Stimulated activated CD4-positive, alpha-beta T cell treated with anti-CD3 and anti-CD28 coated beads, Interleukin-15, amount 100 ng/mL, for 1 hour (primary cell): ENCODE measurements at places on chromosomes 5 and 9.

GRCh38 chr9:27157736-27158135, 48.7 kb downstream of the TEK start:
- DNase-seq: no peak

GRCh38 chr5:154945695-154946301, 4.9 kb downstream of the MRPL22 start:
- DNase-seq: no peak

- no peak for DNase-seq
Observed at GRCh38 chr9:136339173-136339957, 12.0 kb downstream of the GPSM1 start.

DNA sequence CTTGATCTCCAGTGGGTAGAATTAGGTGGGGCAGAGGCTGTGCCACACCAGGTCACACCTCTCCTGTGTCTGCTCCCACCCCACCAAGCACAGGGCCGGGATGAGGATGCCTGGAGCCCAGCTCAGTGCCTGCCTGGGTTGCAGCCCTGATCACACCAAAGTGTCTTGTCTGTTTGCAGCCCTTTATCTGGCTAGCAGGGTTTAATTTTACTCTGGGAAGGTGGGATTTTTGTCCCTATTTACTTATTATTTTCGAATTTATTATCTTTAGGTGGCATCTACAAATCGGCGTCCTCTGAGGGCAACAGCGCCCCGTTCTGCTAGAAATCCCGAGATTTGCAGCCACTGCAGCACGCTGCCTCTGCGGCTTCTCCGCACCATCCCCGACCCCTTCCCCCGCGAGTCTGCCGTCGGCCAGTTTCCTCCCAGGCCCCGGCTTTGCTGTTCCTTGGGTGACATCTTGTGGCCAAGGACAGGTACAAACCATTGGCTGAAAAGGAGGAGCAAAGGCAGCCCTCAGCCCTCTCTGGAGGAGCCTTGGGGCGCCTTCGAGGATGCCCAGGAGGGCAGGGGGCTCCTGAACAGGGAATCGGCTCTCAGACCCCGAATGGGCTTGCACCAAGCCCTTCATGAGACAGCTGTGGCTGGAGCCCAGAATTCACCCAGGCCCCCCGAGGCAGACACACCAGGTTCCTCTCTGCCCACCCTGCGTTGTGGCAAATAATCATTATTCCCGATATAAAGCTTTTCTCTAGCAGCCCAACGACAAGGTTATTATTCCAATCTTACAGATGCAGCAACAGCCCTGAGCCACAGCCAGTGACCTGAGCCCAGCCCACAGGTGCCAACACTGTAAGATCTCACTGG, 113.0 kb downstream of the GAPVD1 start:
- peak; percentile 41 for DNase-seq

DNA sequence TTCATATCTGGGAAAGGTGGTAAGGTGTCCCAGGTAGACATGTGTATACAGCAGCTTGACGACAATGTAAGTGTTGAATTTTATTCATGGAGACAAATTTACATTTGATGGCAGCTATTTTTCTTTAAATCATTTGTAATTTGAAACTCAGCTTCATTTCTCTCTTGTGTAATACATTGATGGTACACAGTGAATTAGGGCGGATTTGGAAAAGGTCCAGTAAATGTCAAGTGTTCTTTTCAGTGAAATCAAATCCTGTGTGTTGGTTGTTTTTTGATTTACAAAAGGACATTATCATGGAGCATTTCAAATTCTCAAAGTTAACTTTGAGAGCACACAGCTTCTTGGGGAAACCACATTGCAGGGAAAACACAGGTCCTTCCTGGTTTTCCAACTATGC, 30.0 kb upstream of the PCSK1 start:
- no peak for DNase-seq

DNA sequence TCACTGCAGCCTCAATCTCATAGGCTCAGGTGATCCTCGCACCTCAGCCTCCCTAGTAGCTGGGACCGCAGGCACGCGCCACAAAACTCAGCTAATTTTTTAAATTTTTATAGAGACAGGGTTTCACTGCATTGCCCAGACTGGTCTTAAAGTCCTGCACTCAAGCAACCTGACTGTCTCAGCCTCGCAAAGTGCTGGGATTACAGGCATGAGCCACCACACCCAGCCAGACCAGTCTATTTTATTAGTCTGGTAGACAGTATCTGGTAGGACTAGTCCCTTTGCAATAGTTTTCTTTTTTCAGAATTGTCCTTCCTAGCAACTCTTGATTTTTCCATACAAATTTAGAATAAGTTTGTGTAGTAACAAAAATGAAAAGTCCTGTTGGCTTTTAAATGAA, 14.1 kb upstream of the GPR150 start:
- DNase-seq: no peak

- DNase-seq: no peak
Observed at GRCh38 chr5:35383041-35383440, 152.8 kb upstream of the PRLR start.

- no peak for DNase-seq
Observed at GRCh38 chr5:154351566-154351965, 94.2 kb upstream of the SAP30L start.

- no peak for DNase-seq
Observed at GRCh38 chr5:30867711-30868110, 325.8 kb upstream of the CDH6 start.

DNA sequence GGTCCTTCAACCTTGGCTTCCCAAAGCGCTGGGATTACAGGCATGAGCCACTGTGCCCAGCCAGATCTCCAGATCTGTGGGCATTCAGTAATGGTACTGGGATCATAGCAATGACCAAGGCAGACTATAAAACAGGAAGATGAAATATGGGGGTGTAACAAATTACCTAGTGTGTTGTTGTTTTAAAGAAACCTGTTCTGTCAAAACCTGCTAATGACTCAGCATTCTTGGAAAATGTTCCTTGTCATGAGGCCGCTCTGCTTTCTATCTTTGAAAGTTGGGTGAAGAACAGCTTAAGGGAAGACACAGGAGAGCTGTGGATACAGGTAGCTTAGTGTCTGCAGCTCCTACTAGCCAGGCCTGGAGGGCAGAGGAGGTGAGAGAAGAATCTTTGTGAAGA, 19.4 kb downstream of the TARS1 start:
- no peak for DNase-seq

DNA sequence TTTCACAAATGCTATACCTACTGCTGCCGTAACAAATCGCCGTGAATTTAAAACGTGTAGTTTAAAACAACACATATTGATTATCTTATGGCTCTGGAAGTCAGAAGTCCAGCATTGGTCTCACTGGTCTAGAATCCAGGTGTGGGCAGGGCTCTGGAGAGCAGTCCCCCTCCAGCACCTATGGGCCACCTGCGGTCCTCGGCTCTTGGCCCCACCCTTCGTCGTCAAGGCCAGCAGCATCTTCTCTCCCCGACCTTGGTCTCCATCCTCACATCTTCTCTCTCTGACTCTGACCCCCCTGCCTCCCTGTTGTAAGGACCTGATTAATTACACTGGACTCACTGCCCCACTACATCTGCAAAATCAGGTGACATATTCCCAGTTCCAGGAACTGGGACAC, 106.4 kb upstream of the COL5A1 start:
- DNase-seq: no peak

- no peak for DNase-seq
Observed at GRCh38 chr9:123852403-123852802, 77.5 kb downstream of the DENND1A start.

GRCh38 chr5:150161242-150162141, 5.1 kb upstream of the CDX1 start:
- DNase-seq: peak; percentile 46

DNA sequence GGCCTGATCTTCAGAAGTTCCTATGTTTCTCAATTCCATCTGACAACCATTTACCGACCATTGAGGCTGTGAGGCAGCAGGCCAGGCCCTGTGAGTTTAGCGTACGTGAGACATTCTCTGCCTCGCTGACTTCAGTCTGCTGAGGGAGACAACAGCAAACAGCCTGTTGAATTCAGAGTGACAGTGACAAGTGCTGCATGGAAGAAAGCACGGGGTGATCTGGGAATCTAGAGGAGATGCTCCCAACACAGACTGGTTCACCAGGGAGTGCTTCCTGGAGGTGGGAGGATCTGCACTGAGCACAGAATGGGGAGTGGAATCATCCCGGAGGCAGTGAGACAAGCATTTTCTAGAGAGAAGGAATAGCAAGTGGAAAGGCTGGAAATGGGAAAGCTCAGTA, 10.0 kb upstream of the DDX41 start:
- no peak for DNase-seq

GRCh38 chr9:68905129-68905528, 108.8 kb downstream of the PRKACG start:
- DNase-seq: no peak

DNA sequence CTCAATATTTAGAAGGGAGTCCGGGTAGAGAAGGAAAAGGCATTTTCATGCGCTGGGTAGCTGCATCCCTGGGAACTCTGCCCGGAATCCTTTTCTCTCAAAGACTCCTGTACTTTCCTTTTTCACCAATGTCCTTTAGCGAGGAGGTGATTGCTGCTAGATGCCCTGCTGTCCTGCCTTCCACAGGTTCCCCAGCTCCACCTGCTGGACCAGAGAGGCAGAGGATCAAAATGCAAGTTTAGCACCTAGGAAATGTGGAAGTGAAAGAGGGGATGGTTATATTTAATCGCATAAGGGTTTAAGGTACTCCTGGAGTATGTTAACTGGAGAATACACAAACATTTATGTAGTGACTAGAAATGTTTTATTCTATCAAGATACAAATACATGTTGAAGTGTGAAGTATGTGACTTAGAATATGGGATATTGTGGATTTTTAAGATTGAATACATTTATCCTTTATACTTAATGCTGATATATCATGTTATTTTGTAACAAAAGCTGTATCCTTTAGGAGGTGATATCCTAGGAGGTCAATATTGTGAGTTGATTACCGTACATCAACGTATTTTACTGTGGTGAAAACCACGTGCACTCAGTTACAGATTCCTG, 145.7 kb downstream of the ARHGAP26 start:
- no peak for DNase-seq

- DNase-seq: no peak
Observed at GRCh38 chr9:34644766-34645314, 1.6 kb upstream of the GALT start.

DNA sequence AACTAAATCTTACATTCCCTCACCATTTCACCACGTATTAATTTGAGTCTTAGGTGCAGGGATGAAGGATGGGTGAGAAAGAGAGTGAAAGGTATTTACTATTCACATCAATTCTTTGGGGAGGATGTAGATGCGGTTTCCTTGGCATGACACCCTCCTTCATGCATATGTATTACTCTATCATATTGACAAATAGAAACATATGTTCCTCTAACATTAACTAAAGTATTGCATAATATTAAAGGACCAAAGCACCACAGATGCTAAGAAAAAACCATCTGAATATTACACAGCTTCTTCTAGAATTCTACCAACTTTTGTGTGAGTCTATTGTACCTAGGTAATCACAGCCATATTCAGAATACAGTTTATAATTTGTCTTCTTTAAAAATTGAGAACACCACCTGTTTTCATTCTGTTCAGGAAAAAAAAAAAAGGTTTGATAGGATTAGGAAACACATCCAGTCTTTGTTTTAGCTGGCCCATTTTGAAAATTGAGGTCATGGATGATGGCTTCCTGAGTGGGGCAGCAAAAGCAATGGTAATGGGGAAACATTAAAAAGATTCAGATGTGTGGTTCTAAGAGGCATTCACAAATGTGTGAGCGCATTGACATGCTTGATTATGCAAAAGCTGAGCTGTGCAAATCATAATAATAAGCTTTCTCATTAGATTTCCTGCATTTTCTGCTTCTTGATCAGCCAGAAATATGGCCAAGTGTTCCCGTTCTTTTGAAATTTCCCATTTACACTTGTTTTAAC, 1011.5 kb upstream of the NUDT12 start:
- DNase-seq: no peak

DNA sequence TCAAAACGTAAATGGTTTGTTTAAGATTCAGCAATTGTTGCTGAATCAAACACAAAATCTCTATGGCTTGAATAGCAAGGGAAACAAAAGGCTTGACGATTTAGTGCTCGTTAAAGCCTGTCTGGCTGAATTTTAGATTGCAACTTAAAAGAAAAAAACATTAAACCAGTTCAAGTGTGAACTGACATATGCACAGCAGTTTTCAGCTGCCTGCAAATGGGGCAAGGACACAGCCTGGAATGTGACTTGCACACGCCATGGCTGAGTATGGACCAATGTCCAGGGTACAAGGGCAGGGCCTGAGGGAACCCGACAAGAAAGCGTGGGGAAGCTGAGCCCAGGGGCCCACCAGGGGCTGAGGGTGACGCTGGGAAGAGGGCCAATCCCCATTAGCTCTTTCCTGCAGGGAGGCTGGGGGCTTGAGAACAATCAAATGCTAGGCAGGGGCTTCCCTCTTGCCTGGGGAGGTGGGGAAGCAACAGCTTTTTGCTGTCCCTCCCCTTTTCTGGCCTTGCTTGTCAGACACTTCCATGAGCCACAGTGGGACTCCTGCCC, 89.6 kb upstream of the LRRTM2 start:
- DNase-seq: no peak

DNA sequence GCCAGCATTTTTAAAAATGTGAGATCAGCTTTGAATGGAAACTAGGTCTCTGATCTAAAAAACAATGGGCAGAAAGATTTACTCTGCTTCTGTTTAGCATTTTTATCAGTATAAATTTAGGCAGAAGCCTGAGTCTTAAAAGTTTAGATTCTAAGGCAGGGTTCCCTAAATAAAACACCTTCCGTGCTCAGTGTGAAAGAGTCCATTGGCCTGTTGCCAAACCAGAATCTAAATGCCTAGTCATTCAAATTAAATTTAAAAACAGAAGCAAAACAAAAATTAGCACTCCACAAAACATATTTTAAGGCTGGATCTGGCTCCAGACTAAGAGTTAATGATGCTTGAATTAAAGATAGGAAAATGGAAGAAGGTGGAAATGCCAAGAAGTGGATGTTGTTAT, 4.5 kb downstream of the TYRP1 start:
- DNase-seq: no peak

- no peak for DNase-seq
Observed at GRCh38 chr5:131899686-131900085, 45.8 kb downstream of the MEIKIN start.

GRCh38 chr5:149860801-149861322, 83.7 kb downstream of the PDE6A start:
- DNase-seq: no peak

DNA sequence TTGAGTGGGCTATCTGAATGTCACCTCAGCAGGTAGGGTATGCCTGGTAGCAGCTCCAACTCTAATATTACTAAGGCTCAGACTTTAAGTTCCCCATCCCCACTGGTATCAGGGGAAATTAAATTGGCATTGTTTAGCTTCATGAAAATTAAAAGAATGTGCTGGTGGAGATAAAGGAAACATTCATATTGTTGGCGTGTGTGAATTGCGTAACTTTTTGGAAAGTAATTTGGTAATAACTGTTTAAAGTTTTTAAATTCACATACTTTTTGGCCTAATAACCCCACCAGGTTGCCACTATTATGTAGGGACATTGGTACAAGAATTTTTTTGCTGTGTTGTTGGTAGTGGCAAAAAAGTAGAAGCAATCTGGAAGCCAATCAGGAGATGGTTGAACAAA, 29.4 kb downstream of the TNPO1 start:
- DNase-seq: no peak

- DNase-seq: no peak
Observed at GRCh38 chr5:139588962-139589361, 27.8 kb downstream of the UBE2D2 start.
